LHCN-M2 (cell line): ENCODE measurements at places on chromosomes 1 and 21. TPM values are rescaled to one million over a fixed set of nuclear protein-coding genes. Genes with fewer than 3 reads are reported as not detected.
A peak's percentile ranks its signal among the peaks of the same experiment; 100 is the strongest.

Gene SLC30A1
- 15.5 and 17.0 TPM in 2 replicates for total RNA-seq

- DNase-seq, result peak; percentile 47
Observed at GRCh38 chr1:109040989-109041620, 797 bp downstream of the WDR47 start.

GRCh38 chr21:32562426-32562825 is 22.9 kb downstream of the TCP10L start:
- DNase-seq, result peak; percentile 60

- DNase-seq, result no peak
Observed at GRCh38 chr1:29416267-29417146, 180.2 kb downstream of the PTPRU start.

Gene ZCCHC17
- 38.5 and 47.6 TPM in 2 replicates for total RNA-seq

Gene GRHL3
- not detected in 2 replicates for total RNA-seq
